ENCODE measurements at places on chromosomes 7 and 10. TPM values are rescaled to one million over a fixed set of nuclear protein-coding genes. Genes with fewer than 3 reads are reported as not detected.
A peak's percentile ranks its signal among the peaks of the same experiment; 100 is the strongest.

DNA sequence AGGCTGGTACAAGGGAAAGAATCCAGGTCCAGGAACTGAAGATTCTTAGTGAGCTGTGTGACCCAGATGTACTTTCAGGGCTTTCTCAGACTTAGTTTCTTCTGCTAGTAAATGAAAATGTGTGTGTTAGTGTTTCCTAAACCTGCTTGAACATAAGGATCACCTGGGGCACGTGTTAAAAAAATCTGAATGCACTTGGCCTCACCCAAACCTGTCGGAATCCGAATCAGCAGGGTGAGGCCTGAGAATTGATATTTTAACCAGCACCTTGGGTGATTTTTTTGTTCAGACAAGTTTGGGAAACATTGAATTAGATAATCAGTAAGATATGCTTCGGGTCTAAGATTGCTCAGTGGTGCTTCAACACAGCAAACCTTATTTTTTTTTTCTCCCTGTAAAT is 59.7 kb downstream of the ZNF365 start:
- DNase-seq: no peak

- no peak for DNase-seq
These were observed 12.1 kb upstream of the SYPL1 start for GRCh38 chr7:106124186-106124585.

GRCh38 chr10:123559066-123559822 is 106.9 kb upstream of the GPR26 start:
- peak; percentile 43 for DNase-seq

DNA sequence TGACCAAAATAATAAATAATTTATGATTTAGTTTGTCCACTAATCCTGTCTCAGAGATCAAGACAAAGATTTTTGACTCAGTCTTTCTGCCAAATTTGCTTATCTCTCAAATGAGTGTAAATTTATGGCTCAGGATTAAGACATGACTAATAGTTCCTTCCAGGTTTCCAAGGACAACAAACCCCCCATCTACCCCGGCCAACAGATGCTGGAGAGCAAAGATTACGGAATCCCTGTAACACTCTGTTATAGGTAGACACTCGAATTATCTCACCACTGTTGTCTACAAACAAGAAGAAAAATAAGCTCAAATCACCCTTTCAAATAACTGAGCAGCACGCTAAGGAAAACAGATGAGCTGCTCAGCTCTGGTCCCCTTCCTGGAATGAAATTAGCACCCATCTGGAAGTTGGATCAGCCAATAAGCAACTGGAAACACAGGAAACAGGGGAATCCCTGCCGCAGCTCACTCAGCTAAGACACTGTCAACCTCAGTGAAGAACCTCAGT is 56.8 kb upstream of the SVIL start:
- DNase-seq: no peak

Gene HHEX
- polyA plus RNA-seq: 9.8 TPM

All from right renal cortex interstitium (tissue), 3 donors.